Activated CD4-positive, alpha-beta memory T cell treated with anti-CD3 and anti-CD28 coated beads for 36 hours (primary cell): ENCODE measurements at places on chromosomes 7 and 10.

- peak; percentile 20 for DNase-seq
Observed at GRCh38 chr10:98323221-98324164, 55.5 kb upstream of the LOXL4 start.

- DNase-seq: no peak
Observed at GRCh38 chr10:131908151-131908550, 7.3 kb downstream of the PPP2R2D start.

DNA sequence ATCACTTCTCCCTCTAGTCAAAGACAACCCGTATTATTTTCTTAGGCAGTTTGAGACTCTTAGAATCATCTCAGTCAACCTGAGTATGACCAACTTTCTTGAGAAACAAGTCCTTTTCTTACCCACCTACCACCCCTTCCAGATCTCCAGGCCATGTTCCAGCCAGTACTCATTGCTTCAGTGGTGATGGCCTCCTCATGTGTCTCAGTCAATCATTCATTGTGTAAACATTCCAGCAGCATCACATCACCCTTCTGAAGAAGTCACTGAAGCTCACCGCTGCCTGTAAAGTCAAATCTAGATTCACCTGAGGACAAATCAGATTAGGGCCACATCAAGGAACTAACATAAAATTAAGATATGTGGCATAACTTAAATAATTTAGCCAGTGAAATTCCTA is 467.2 kb upstream of the NRP1 start:
- no peak for DNase-seq

DNA sequence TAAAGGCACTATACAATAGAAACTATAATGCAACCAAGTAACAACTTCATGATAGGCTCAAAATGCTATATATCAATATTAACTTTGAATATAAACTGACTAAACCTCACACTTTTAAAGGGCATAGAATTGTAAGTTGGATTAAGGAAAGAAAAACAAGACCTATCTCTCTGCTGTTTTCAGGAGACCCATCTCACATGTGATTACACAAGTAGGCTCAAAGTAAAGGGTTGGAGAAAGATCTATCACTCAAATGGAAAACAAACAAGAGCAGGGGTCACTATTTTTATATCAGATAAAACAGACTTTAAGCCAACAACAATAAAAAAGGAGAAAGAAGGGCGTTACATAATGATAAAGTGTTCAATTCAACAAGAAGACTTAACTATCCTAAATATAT is 155.5 kb downstream of the CDK14 start:
- no peak for DNase-seq

- peak; percentile 83 for DNase-seq
Observed at GRCh38 chr10:22251751-22252223, 34.0 kb upstream of the EBLN1 start.

DNA sequence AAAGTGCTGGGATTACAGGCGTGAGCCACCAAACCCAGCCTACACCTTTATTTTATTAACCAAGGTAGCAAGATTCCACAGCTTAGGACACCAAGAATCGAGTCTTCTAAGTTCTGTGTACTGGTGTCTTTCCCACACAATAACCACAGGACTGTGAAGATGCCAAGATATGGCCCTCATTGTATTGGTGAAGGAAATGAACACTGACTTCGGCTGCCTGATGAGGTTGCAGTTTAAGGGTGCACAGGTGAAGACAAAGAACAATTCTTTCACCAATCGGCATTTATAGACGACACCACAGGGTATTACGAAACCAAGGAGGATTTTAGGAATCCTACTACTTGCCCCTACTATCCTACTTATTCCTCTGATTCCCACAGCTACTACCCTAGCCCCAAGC is 47.5 kb upstream of the SVOPL start:
- DNase-seq: no peak

GRCh38 chr10:76017733-76018433 is 586.5 kb downstream of the LRMDA start:
- no peak for DNase-seq

DNA sequence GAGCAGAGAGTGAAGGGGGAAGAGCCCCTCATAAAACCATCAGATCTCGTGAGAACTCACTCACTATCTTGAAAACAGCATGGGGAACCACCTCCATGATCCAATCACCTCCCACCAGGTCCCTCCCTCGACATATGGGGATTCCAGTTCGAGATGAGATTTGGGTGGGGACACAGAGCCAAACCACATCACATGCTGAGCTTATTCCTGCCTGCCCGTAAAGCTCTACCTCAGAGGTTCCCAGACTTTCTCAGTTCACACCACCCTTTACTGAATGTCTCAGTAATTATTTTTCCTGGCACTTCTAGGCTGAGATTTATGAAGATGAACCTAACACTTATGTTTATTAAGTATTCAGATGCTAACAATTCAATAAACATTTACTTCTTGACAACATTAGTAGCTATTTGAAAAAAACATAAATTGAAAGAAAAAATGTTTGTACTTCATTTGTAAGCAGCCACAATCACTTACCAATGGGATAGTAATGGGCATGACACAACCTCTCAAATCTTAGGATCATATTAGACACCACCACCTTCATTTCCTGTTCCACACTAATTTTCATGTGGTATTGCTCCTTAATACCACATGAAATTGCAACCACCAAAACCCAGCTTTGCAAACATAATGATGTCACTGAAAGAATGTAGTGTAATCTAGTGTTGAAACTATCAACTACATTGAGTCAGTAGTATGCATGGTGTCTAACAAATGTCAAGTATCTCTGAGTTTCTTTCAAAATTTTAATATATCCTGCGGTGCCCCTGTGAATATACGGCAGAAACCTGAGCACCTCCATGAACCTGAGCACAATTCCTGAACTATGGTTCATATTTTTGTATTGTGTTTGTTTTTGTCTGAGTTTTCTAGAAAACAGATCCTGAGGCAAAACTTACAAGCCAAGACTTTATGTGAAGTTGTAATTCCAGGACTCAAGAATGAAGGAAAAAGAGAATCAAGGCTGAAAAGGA is 4.5 kb upstream of the DGKI start:
- DNase-seq: no peak

DNA sequence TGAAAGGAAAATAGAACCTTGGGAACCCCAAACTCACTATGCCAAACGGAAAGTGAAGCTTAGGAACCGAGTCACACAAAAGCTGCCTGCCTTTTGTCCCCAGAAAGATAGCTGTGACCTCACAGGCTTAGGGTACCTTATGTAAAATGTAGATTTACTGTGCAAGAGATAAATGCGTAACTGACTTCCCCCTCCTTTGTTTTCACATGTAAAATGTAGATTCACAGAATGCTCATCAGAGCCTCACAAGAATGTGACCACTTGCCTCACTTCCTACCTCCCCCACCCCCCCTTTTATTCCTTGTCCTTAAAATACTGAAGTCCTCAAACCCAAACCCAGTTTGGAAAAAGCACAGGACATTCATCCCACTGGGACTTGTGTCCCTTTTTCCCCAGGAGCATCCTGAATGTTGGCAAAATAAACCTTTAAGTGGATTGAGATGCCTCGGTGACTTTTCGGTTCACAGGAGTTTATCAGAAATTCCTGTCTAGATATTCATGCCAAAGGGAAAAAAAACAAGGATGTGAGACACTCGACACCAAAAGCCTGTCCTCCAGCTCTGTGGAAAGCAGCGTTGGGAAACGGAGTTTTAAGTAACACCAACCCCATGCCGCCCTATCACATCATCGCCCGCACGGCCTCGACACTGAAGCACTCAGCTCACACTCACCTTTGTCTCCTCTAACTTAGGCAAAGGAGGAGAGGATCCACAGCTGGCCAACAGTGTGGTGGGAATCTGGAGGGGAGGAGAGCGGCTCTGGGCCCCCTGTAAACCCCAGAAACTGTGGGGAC is 45.9 kb downstream of the SVIL start:
- no peak for DNase-seq

- no peak for DNase-seq
Observed at GRCh38 chr7:33853361-33854062, 51.8 kb upstream of the BMPER start.

DNA sequence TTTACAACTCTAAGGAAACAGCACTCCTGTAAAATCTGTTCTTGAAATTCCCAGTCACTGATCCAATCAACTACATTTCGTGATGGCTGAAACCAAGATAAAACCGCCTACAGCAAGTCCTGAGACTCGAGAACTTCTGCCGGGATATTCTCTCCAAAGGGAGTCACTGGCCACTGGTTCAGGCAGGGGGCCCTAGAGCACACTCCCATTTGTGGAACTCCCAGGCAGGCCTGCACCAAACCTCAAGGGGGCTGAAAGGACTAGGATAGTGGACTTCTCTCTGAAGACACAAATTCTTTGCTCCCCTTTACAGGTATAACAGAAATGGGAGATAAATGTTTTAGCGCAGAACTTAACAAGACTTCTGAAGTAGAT is 16.3 kb downstream of the CYTH3 start:
- DNase-seq: no peak

DNA sequence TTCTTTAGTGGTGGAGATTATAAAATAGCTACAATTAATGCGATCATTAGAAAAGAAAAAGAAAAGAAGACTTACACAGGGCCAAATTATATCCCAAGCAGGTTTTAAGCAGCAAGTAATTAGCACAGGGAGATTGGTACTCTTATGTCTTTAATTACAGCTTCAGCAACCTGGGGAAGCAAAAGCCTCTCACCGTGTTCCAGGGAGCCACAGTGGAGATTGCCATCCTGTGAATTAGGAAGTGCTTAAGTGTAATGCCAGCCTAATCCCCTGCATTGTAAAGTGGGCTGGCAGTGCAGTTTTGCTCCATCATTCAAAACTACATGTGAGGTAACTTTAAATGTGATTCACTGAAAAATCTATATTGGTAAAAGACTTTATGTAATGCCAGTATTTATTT is 533.5 kb upstream of the COBL start:
- no peak for DNase-seq

DNA sequence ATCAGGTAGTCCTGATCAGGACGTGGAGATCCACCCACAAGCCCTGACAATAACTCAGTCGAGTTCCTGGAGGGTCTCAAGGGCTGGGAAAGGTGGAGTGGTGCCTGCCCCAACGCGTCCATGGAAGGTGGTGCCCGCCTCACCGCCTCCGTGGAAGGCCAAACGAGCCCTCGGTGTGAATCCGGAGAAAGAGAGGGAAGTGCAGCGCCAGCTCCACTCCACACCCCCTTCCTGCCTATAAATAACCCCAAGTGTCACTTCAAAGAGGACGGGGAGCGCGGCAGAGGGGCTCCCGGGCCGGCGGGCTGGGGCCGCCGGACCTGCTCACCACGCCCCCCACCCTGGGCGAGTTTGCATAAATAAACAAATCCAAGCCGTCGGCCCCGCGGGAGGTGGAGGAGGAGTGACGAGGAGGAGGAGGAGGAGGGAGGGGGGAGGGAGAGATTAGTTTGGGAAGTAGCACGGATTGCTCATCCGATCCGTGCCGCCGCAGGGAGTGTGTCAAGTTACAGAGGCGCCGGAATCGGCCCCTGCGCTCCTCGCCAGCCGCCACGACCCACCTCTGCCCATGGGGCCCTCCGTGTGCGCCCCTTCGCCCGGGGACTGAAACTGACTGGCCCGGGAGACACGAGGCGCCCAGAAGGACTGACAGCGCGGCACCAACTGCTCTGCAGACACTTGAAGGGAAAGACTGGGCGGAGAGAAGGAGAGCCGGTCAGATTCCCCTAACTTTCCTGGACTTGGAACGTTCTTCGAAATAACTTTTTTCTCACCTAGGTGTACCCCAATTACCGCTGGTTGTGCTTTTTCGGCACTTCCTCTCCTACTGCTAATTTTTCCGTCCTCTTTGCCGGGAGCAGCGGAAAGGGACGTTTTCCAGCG is at the start of gene COL13A1:
TSS of gene COL13A1 (plus strand) at position 473 of the 882 bp plus-strand sequence. CDS start 518 bp downstream, outside the sequence.
- no peak for DNase-seq

DNA sequence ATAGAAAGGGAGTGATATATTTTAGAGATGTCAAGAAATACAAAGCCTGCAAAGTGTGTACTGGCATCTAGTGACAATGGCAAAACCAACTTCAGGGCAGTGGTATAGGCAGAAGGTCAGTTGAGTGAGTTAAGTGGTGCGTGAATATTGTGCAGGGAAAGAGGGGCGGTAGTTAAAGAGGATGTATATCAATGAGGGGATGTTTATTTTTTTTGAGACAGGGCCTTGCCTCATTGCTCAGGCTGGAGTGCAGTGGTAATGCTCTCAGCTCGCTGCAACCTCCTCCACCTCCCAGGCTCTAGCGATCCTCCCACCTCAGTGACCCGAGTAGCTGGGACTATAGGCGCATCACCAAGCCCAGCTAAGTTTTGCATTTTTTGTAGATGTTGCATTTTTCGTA is 13.8 kb downstream of the ANLN start:
- DNase-seq: no peak

- DNase-seq: no peak
Observed at GRCh38 chr10:116457488-116457887, 29.8 kb downstream of the PNLIPRP3 start.

DNA sequence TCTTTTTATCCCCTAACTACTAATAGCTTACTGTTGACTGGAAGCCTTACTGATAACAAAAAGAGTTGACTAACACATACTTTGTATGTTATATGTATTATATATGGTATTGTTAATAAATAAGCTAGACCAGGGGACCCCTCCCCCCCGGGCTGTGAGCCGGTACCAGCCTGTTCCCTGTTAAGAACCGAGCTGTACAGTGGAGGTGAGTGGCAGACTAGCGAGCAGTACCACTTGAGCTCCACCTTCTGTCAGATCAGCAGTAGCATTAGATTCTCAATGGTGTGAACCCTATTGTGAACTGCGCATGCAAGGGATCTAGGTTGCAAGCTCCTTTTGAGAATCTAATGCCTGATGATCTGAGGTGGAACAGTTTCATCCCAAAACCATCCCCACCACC is 377.0 kb downstream of the IPMK start:
- no peak for DNase-seq

- no peak for DNase-seq
Observed at GRCh38 chr10:103457896-103458583, 660 bp downstream of the CALHM1 start.

- DNase-seq: no peak
Observed at GRCh38 chr10:78292982-78293865, 259.6 kb downstream of the RPS24 start.

DNA sequence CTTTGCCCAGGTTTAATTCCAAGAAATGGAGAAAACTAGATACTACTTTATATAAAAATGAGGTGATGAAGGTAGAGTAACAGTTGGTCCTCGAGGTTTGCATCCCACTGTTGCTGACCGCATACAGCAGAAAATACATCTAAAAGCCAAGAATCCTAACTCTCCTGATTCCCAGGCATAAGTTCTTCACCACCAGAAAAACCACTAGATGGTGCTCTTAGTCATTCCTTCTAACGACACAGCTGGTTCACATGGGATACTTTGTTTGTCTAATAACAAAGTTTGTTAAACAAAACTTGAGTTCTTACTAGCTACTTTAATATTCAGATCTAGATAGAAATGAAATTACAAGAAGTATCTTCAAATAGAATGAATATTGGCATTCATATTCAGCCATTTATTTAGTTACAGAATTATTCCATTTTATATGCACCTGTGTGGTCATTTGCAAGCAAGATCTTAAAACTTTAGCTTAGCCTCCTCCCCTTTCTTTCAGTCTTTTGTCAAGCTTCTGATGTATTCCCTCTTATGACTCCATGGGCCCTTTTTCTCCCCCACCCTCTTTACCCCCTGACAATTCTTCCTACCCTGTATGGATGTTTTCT is 54.1 kb upstream of the CYP26C1 start:
- no peak for DNase-seq

- no peak for DNase-seq
Observed at GRCh38 chr7:117791877-117792780, 81.1 kb downstream of the CTTNBP2 start.
